Activated T-helper 9 cell treated with anti-CD3 and anti-CD28 coated beads, Interleukin-2, amount 50 U/mL, for 16 hours (primary cell): ENCODE measurements at places on chromosomes 11 and 22.

GRCh38 chr22:31124811-31125465 lies 2.2 kb downstream of the INPP5J start:
- DNase-seq, result no peak

DNA sequence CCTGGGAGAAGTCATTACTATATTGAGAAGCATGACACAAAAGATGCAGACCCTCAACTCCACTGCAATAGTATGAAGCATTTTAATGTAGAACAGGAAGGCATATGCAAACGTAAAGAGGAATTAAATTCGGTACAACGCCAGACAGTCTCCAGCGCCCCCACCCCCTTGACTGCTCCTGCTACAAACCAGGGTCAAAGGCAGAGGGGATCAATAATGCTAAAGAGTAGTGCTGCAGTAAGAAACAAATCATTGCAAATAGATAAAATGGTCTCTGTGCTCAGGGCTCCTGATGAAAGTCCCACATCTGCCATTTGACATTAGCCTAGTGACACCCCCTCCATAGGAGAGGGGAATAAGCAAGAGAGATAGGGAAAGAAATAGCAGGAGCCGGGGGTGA lies 164.9 kb upstream of the BLID start:
- DNase-seq, result no peak

DNA sequence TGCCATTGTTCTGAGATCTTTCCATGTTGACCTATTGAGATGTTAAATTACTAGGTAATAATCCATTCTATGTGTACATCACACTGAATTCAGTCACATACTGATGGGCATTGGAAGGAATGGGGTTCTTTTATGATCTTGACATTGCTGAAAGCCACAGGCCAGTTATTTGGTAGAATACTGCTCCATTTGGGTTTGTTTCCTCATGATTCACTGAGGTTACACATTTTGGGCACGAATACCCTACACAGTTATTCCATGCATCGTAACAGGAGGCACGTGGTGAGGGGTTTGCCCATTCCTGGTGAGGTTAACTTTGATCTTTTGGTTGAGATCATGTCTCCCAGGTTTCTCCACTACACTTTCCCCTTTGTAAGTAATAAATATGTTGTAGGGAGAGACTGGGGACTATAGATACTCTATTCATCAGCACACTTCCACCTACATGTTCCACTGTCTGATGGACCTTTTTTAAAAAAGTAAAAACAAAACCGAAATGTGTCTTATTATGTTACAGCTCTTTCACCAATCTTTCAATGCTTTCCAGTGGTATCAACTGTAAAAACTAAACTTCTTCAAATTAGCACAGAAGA lies 12.0 kb upstream of the FOLR1 start:
- DNase-seq, result no peak

DNA sequence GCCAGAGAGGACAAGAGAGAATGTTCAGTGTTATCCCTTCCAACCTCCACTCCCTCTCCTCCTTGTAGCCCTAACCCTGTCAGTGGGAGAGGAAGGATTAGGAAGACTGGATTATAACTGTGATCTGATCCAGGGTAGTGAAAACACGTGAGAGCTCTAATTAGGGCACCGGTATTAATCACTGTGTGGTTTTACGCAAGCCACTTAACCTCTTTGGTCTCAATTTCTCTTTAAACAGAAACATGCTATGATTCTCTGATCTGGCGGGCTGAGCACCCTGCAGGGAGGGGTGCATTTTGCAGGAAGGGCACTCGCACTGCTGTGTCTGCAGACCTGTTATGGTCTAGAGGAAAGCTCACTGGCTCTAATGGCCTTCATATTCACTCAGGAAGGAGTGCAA lies 11.5 kb downstream of the RPL27A start:
- no peak for DNase-seq

- DNase-seq, result peak; percentile 53
Observed at GRCh38 chr22:44181033-44181911, 547 bp downstream of the PARVG start.

DNA sequence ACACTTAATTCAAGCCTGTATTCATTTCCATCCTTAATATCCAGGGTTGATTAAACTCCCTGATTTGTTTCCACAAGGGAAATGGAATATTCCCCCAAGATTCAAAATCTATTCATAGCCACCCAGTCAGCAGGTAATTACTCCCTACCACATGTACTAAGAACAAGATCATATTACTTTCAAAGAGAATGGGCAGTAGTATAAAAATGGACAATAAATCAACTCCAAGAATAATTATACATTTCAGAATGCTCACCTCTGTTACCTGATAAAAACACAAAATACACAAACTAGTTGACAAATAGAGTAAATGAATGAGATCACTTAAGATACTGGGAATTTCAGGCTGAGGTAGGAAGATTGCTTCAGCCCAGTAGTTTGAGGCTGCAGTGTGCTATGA lies 8.5 kb upstream of the FEZ1 start:
- no peak for DNase-seq

- no peak for DNase-seq
Observed at GRCh38 chr11:66341502-66342126, 3.3 kb downstream of the BRMS1 start.

GRCh38 chr11:30091737-30092136 lies 74.9 kb upstream of the KCNA4 start:
- DNase-seq, result no peak

- no peak for DNase-seq
Observed at GRCh38 chr22:33589297-33589696, 331.0 kb downstream of the LARGE1 start.

GRCh38 chr22:41274856-41275255 lies 11.1 kb downstream of the RANGAP1 start:
- DNase-seq, result no peak

DNA sequence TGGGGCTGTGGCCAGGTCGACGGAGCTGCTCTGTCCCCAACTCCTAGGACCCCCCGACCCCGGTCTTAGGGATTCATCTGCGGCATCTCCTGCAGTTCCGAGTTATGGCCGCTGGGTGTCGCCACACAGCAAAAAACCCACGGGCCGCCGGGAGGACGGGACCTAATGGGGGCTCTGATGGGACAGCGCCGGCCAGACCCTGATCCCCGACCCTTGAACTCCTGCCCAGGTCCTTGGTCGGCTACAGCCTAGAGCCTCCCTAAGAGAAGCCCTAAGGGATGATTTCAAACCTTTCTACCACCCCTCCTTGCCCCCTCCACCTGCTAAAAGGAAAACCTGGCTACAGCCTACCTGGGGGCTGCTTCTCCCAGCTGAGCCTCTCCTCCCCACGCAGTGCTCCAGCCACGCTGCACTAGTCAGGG lies 30.8 kb upstream of the LRRC10B start:
- DNase-seq, result peak; percentile 30

- no peak for DNase-seq
Observed at GRCh38 chr11:8382436-8383053, 118.9 kb upstream of the LMO1 start.

DNA sequence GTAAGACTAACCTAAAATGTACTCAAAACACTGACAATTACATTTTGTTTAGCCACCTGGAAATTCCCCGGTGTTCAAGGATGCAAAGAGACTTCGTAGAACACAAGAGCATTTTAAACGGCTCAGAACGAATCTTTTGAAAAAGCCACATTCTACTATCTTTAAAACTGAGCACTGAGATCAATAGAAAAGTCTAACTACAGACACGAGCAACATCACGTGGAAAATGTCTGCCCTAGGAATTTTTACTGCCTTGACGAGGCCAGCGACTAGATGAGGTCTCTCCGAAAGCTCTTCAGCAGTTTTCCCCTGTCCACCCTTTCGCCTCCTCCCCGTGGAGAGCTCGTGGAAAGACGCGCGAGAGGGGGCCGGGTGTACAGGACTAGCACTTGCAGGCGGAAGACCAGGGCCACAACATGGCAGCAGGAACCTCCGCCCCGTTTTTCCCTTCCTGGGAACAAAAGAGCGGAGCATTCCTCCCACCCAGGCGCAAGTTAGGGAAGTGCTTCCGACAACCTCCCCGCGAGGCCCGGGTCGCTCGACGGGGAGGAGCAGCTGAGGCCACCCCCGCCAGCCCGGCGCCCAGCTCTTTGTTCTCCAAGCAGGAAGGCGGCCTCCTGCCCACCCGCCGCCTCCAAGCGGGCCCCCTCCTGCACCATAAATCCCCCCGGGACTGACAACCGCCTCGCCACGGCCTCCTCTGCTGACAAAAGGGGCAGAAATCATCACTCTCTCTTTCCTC lies 1.1 kb downstream of the EIF4G2 start:
- DNase-seq, result peak; percentile 38

GRCh38 chr11:31114442-31114841 lies 255.1 kb downstream of the DCDC1 start:
- DNase-seq, result no peak

- no peak for DNase-seq
Observed at GRCh38 chr11:1484695-1485503, 1.7 kb downstream of the MOB2 start.

DNA sequence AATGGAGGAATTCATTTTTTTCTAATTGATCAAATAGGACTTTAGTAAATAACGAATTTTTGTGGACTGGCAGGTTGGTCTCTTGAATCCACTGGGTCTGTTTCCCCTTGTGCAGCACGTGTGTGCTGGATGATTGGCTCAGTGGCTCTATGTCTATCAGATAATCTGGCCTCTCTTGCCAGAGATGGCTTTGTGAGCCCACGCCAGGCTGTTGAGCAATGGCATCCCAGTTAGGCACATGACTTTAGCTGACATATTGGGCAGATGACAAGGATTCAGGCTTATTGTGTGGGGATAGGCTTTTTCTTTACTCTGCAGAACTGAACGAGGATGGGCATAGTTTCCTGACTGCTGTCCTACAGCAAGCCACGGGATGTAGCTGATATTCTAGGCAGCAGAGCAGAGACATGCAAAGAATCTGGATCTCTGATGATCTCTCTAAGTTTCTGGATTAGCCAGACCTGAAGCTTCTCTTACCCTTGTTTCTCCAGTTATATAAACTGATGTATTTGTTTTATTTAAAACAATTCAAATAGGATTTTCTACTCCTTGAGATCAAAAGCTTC lies 144.9 kb downstream of the ARHGAP42 start:
- no peak for DNase-seq

GRCh38 chr11:29809121-29809520 lies 207.7 kb downstream of the KCNA4 start:
- no peak for DNase-seq

GRCh38 chr11:76667271-76667818 lies 3.2 kb downstream of the LRRC32 start:
- DNase-seq, result no peak

GRCh38 chr11:73833067-73833466 lies 43.6 kb downstream of the COA4 start:
- no peak for DNase-seq

GRCh38 chr11:62497132-62497801 lies 49.3 kb downstream of the AHNAK start:
- DNase-seq, result no peak

GRCh38 chr11:82216927-82217570 lies 516.6 kb downstream of the FAM181B start:
- DNase-seq, result no peak

DNA sequence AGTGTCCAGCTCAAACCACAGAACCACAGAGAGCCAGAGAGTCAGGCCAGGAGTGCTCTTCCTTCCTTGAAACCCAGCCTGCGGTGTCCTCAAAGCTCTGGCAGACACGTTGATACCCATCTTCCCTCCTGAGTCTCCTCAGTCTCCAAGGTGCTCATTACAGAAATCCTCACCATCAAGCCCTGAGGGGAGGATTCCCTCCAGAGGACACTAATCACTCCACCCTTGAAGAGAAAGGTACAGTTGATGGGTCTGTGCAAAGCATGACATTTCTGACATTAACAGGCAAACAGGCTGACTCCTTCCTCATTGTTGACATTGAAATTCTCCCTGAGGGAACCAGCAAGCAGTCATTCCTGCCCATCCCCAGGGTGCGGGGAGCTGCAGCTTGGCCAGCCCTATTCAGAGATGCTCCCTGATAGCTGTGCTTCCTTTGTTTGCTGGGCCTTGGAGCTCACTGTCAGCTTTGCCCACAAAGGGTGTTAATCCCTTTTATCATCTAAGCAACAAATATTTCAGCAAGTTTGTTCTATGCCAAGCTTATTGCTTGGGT lies 101.7 kb upstream of the CSNK2A3 start:
- no peak for DNase-seq

DNA sequence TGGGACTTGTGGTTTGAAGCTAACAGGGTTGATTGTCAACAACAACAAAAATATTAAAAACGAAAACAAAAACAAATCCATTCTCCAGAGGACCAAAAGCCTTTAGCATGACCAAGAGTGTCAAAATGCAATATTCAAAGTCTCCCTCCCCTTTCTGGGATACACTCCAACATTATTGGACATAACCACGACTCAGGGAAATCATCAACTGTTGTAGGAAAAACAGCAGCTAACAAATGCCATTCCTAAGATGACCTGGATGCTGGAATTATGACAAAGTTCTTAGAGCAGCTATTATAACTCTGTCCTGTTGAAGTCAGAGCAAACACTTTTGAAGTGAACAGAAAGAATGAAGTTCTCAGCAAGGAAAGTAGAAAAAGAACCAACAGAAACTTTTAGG lies 143.0 kb downstream of the TMEM135 start:
- DNase-seq, result no peak

GRCh38 chr22:47591709-47592108 lies 829.3 kb downstream of the TBC1D22A start:
- DNase-seq, result no peak

DNA sequence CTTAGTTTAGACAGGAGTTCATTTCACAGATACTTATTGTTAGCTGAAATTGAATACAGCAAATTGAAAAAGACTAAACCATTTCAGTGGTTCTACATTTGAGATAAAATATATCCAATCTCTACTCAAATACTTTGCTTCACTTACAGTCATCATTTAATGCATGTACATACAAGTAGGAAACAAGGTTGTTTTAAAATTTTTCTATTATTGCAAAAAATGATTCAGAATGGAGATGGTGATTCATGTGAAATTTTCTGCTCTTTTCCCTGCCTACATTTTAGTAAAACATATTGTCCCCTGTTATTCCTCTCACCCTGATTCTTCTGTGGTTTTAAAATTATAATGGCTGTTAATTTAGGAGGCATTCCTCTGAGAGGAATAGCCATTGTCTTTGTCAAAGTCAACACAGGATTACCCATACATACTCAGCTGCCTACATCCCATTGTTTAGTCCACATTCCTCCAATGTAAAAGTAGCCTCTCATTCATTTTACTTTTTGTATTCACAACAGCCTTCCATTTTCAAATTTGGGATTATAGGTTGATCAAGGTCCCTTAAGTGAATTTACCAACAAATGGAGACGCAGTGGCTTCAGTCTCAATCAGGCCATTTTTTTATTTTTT lies 60.1 kb downstream of the TRPC6 start:
- DNase-seq, result no peak

DNA sequence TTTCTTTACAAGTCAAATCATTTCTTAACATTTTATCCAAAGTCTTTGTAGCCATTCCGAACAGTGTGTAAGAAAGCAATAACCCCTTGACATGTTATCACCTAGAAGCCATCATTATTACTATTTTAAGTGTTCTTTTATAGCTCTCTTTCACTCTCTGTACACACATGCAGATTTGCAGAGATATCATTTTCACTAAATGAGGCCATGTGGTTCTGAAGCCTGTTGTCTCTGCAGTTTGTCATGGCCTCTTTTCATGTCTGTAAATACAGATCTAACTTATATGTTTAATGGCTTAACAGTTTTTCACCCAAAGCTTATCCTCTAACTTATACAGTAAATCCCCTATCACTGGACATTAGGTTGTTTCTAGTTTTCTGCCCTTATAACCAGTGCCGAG lies 166.8 kb downstream of the MYO18B start:
- DNase-seq, result no peak
